ENCODE measurements at places on chromosomes 5 and 9.

DNA sequence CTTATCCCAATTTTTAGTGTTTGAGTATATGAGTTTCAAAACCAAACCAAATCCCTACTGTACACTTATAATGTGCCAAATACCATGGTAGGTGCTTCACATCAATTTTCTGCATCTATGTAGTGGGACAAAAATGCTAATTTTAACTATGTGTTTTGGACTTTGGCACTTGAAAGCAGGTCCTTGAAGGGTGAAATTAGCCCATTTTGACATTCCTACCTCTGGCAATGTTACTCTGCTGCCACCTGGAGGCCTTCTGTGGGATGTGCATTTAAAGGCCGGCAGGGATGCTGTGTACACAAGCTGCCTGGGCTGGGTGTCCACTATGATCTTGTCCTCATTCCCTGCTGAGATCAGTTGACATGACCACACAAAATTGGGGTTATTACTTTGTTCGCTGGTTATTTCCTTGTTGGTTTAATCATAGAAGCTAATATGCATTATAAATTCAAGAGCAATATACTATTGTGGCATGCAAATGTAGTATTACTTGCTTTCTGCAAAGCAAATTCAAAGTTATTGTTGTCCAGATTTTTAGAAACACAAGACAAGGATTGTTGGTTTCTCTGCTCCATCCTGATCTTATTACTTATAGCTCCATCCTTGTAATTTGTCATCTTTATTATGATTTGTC lies 166.8 kb downstream of the ARHGEF28 start:
- DNase-seq, result peak; percentile 82

GRCh38 chr5:133792024-133792423 lies 176.4 kb downstream of the C5orf15 start:
- DNase-seq, result no peak

- peak; percentile 76 for DNase-seq
Observed at GRCh38 chr5:144142139-144142823, 28.2 kb downstream of the YIPF5 start.

DNA sequence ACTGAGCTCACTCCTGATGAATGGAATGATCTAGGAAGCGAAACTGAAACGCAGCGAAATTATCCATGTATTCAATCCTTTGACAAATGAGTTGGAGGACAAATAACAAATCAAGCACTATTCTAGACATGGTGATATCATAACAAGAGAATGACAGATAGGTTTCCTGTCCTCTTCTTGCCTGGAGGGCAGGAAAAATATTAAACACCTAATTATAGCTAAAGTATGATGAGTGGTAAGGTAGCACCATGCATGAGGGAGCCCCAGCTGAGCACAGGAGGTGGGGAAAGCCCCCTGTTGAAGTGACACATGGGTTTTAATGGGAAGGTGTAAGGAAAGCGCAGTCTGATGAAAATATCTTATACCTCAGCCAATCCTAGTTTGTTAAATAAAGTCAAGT lies 225.2 kb downstream of the NPR3 start:
- DNase-seq, result no peak

DNA sequence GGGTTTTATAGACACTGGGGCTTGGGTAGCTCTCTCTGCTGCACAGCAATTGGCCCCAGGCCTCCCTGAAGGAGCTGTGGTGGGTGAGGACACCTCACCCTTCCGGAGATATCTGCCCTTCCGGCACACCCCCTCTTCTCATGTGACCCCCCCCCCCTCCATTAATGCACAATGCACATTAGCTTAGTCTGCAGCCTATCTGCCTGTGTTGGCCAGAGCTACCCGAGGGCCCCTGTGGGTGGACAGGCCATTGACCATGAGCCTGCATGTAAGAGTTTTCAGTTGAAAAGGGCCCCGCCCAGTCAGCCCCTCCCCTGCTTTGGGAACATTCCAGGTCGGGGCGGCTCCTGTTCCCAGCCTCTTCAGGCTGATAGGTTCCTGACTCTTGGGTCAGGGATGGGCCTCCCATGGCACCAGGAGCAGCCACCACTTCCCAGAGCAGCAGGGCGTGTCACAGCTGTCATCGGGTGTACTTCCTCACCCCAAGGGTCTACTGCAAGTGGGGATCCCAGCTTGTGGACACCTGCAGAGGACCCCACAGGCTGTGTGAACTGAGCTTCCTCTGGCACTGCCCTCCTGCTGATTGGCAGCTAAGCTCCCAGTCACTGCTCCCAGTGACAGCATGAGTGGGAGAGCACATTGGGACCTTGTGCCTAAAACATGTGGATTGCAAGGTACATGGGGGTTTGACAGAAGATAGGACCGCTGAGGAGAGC lies 17.8 kb downstream of the PHF2 start:
- peak; percentile 7 for DNase-seq

- peak; percentile 87 for DNase-seq
Observed at GRCh38 chr5:132114150-132115121, 40.8 kb downstream of the CSF2 start.

- DNase-seq, result peak; percentile 39
Observed at GRCh38 chr5:55407059-55407684, 99.4 kb downstream of the MTREX start.

DNA sequence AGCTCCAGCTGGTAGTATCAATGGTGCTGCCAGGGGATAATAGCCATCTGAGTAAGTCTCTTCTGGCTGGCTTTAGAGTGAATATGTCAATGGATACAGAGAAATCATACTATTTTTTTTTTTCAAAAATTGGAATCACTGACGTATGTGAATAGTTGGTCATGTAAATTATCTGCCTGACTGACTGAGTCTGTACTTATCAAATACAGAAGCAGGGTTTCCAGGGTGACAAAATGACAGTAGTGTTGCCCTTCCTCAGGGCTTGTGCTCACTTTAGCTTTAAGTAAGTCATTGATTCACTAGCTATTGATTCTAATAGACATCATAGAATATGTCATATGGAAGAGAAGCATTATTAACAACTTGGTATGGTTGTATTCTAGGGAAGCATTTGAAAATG lies 126.0 kb upstream of the C6 start:
- no peak for DNase-seq

- no peak for DNase-seq
Observed at GRCh38 chr5:89179731-89180130, 296.7 kb upstream of the MEF2C start.

GRCh38 chr9:3299872-3300271 lies 225.9 kb downstream of the RFX3 start:
- DNase-seq, result peak; percentile 91

DNA sequence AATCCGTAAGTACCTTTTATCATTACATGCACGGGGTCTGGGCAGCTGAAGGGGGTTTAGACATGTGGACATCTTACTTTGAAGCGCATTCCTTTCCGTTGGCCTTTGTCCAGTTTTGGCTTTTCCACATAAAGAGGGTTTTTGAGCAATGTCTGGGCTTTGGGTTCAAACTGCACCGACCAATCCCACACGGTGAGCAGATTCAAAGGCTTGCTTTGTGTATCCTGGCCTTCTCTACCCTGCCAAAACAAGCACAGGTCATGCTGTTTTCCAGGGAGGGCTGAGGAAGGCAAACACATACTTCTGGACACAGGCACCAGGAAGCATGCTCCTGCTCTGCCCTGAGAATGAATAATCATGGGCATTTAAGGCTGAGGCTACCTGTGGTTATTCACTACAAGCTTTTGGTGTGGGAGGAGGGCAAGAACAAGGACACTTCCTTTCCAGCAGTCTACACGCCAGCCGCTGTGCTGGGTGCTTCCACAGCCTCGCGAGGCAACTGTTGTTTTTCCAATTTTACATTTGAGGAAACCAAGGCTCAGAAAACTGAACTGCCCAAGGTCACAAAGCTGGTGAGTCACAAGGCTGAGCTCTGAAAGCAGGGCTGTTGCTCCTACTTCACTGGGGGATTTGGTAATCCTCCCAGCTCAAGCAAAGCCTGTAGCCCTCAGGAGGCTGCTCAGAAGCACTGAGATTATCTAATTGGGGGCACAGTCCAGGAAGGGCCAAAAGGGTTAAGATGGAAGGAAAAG lies 59.8 kb upstream of the GOLPH3 start:
- no peak for DNase-seq

DNA sequence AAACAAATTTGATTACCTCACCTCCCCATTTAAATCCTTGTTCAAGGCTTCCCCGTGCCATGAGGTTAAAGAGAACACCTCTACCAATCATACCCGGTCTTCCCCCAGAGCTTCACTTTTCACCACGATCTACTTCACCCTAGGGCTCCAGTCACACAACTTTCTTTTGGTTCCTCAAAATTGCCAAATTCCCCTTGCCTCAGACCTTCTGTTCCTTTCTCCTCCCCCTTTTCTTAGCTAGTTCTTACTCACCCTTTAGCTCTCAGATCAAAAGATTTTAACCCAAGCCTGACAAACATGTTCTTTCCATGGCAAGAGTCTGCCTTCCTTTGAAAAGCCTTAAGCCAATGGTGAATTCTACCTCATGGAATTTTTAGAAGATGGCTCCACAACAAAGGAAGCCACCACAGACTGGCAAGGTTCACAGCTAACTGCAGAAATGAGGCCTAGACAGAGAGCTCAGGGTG lies 56.7 kb downstream of the MAPKAP1 start:
- DNase-seq, result peak; percentile 63

- no peak for DNase-seq
Observed at GRCh38 chr9:127318651-127319167, 54.1 kb downstream of the GARNL3 start.

DNA sequence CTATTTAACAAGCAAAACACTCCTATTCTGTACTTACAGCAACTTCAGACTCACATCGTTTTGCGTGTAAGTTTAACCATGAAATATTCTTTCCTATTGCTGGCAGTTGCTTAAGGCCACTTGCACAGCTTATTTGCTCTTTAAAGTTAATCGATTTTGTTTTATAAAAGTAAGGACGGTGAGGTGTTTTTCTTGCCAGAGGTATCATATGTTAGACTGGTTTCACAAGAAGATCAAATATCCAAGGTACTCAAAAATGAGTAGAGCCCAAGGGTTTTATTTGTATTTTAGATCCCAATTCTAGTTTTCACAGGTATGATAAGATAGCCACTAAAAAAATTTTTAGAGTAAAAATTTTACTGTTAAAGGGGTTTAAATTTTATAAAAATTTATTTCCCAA lies 16.2 kb downstream of the CLINT1 start:
- no peak for DNase-seq

DNA sequence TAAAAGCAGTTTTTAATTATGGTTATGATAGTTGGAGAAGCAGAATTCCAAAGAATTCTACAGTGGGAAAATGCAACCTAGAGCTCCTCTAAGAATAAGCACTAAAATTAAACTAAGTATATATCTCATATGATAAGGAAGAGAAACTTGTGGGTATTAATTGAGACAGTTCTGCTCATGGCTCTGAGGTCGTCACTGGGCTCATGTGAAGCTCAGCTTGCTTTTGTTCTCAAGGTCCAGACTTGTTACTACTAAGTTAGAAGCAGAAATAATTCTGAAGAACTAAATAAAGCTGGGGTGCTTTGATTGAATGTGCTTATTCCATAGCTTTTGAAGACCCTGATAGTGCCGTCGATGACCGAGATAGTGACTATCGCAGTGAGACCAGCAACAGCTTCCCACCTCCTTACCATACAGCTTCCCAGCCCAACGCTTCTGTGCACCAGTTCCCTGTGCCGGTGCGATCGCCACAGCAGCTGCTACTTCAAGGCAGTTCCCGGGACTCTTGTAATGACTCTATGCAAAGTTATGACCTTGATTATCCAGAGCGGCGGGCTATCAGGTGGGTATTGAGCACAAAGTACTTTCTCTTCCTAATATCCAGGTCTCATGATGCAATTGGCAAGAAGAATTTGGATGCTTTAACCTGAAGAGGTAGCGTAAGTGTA lies 133.7 kb downstream of the UNC13B start:
- no peak for DNase-seq

- DNase-seq, result no peak
Observed at GRCh38 chr5:45060724-45061123, 252.0 kb downstream of the MRPS30 start.

- peak; percentile 63 for DNase-seq
Observed at GRCh38 chr5:55232271-55232984, 980 bp downstream of the CCNO start.

GRCh38 chr9:738209-738915 lies 103.1 kb upstream of the DMRT1 start:
- DNase-seq, result no peak

DNA sequence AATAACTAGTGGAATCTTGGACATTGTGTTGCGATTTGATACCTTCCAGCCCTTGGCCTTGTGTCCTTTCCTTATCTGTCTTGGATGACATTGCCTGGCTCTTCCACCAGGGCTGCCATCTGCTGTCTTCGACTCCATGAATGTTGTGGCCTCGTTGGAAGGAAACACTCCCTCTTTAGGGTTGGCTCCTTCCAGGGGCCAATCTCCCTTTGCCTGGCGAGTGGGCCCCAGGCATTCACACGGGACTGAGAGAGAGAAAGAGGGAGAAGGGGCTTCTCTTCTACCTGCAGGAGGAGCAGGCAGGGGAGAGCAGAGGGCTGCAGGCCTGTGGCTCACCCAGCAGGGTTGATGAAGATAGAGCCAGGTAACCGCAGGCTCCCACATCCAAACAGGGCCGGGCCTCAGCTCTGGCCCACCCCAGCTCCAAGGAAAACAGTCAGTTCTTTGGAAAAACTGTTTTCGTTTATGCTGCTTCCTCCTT lies 31.3 kb downstream of the FGF1 start:
- DNase-seq, result no peak

Data from OCI-M1 (cell line).